ENCODE measurements at places on chromosomes 2 and 18. TPM values are rescaled to one million over a fixed set of nuclear protein-coding genes. Genes with fewer than 3 reads are reported as not detected.

Gene CNDP1
- not detected for total RNA-seq

Gene STEAP3
- 28.8 TPM for total RNA-seq

DNA sequence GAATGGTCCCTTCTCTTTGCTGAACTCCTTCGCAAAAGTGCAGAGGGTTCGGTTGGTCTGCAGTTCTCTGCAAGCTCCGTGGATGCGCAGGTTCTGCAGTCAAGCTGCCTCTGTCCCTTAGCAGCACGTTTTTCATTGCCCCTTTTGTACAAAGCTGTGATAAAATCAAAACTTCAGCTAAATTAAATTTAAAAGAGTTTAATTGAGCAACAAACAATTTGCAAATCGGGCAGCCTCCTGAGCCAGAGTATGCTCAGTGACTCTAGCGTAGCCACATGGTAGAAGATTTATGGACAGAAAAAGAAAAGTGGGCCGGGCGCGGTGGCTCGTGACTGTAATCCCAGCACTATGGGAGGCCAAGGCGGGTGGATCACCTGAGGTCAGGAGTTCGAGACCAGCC, 18.8 kb downstream of the TSN start:
- H3K27me3 ChIP-seq = no peaks in the 10 kb centered on the region
- no peaks in the 10 kb centered on the region for H3K4me1 ChIP-seq
- no peaks in the 10 kb centered on the region for H3K36me3 ChIP-seq
- no peak overlapping the region for H3K27ac ChIP-seq
- H3K4me3 ChIP-seq = no peak overlapping the region

Gene STARD6
- not detected for total RNA-seq

DNA sequence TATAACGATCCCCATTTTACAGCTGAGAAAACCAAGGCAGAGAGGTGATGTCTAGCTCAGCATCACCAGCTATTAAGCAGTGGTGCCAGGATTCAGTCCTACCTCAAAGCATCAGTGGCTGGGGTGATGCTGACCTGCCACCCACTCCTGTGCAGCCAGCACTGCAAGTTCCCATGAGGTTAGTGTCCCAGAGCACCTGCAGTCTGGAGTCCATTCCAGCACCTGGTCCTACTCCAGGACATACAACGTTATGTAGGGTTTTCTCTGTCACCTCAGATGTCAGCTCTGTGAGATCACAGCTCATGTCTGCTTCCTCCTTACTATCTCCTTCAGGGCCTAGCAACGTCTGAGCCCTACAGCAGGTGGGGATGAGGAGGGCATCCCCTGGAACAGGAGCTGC, 328.0 kb upstream of the HS6ST1 start:
- no peaks in the 10 kb centered on the region for H3K4me1 ChIP-seq
- H3K27me3 ChIP-seq = no peaks in the 10 kb centered on the region
- H3K4me3 ChIP-seq = no peak overlapping the region
- DNase-seq = no peak
- no peak overlapping the region for H3K27ac ChIP-seq
- no peaks in the 10 kb centered on the region for H3K36me3 ChIP-seq
